Thyroid gland (tissue), 4 donors: ENCODE measurements at places on chromosomes 7 and 10. TPM values are rescaled to one million over a fixed set of nuclear protein-coding genes. Genes with fewer than 3 reads are reported as not detected.

DNA sequence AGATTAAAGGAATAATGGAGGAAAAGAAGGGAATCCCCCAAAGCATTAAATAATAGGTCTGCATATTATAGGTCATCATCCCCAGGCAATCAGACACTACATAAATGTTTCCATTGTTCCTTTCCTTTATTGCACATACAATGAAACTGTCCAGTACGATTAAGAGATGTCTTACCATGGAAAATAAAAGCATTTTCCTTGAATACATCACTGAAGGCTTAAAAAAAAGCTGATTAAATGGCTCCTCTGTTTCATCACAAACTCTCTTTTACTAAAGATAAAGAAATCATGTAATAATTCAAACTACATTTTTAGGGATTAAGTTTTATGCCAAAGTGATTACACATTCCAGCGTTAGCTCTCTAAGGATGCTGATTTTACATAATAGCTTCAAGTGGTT lies 316.0 kb downstream of the AGMO start:
- DNase-seq = no peak

The SCART1 gene
- 3.8 TPM for total RNA-seq

GRCh38 chr7:139081584-139081983 lies 27.9 kb downstream of the ZC3HAV1 start:
- DNase-seq = no peak

- peak; percentile 80 for DNase-seq
These were observed 155.5 kb upstream of the LYZL2 start for GRCh38 chr10:30784897-30785605.

The LIPF gene
- not detected for total RNA-seq

DNA sequence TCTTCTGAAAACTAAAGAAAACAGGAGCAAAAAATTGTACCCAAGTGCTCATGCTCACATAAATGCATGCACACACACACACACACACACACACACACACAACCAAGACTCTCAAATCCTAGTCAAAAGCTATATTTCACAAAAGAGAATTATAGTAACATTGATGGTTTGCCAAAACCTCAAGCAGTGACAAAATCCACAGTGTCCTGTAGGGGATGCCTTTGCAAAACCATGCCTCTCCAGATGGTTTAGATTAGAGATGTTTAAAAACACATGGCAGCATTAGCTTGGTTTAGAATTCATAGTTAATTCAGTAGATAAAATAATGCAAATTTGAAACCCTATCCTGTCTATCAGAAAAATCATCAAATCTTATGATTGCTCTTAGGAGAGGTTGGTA lies 232.2 kb downstream of the DYNC1I1 start:
- DNase-seq = no peak

The VWDE gene
- total RNA-seq = 15.1 TPM

GRCh38 chr7:139153832-139154231 lies 44.3 kb upstream of the ZC3HAV1 start:
- no peak for DNase-seq

DNA sequence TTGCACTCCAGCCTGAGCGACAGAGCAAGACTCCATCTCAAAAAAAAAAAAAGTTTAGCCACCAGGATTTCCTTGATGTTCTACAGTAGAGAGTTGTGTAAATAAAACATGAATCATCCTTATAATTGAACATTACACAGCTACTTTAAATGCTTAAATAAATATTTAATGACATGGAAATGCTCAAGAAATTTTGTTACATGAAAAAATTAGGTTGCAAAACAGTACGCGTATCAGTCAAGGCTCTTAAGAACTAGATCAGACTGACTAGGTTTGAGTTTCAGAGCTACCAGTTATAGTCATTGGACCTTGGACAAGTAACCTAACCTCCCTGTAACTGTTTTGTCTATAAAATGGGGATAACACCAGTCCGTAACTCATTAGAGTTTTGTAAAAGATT lies 38.7 kb upstream of the GSAP start:
- no peak for DNase-seq

The GLI3 gene
- total RNA-seq = 10.1 TPM

The WEE2 gene
- not detected for total RNA-seq

DNA sequence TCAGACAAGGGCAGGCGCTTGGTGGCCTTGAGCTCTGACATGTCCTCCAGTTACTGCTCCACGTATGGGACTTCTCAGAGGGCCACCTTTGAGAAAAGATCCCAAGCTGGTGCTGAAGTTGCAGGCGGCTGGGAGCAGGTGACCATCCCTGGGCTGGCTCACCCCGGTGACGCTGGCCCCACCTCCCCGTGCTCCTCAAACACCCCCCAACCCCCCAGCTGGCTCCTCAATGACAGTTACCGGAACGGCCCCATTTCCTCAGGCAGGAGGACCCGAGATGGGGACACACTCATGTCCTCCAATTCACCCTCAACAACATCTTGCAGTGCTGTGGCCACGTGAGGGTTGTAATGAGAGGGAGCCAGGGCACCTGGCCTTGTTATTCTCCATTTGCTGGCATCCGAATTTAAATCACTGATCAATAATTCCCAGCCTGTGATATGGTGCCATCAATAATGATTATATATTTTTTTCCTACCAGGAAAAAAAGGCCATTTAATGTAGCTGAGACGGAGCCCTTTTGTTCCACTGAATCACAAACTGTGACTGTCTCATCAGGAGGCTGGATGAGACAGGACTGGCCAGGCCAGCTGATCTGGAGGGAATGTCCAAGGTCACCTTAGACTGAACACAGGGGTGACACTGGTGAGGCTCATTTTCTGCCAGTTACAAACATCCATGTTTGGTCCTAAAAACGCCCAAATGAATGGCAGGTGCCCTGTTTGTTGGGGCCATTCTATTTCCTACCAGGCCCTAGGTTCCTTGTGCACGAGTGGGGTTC lies 64.5 kb downstream of the CHST15 start:
- DNase-seq = no peak

The UPK3B gene
- 10.8 TPM for total RNA-seq

DNA sequence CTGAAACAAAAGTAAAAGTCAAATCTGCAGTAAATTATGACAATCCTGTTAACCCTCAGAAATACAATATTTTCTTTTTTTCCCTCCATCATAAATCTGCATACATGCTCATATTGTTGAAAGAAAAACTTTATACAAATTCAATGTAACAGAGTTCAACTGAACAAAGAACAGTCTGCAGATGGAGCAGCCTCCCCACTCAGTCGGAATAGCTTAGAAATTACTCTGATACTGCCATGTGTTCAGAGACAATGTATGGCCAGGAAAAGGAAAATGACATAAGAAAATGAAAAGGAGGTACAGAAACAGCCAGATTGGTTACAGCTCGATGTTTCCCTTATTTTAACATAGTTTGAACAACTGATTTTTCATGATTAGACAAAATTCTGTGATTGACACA lies 651.9 kb upstream of the COBL start:
- no peak for DNase-seq

DNA sequence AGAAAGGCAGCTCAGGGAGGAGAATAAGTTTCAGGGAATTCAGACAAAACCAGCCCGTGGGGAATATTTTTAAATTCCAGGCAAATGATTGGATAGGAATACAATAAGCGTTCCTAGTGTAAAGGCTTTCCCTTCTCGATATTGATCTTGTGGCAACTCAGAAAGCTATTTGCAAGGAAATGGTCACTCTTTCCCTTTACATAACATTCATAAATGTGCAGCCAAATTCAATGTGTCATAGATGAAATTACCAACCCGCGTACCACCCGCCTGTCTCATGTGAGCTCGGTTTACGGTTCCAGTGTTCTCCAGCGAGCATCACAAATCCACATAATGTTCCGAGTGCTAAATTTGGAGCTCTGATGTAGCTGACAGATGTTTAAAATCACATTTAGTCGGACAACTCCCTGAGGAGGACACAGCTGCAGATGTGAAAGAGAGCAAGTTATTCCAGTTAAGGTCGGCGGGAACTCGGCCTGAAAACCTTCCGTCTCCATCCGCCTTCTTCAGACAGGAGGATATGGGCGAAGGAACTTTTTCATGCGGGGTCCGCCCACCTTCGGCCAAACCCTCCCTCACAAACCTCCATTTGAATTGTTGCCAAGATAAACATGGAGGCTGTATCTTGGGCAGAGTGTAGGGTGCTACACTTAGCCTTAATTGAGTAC lies 327.0 kb downstream of the RNLS start:
- DNase-seq = no peak

- DNase-seq = no peak
These were observed 336.6 kb upstream of the MEOX2 start for GRCh38 chr7:16023046-16023445.

DNA sequence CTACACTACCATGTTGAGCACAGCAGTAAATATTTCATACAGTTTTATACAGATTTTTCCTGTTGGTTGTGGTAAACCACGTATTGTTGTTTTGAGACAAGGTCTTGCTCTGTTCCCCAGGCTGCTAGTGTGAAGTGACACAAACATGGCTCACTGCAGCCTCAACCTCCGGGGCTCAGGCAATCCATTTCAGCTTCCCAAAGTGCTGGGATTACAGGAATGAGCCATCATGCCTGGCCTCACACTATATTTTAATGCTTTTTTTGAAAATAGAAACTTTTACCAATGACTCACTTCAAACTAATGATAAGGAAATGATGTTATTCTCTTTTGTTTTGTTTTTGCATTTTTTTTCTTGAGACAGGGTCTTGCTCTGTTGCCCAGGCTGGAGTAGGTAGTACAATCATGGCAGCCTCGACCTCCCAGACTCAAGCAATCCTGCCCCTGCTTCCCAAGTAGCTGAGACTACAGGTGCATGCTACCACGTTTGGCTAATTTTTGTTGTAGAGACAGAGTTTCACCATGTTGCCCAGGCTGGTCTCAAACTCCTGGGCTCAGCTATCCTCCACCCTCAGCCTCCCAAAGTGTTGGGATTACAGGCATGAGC lies 210.6 kb downstream of the TPST1 start:
- no peak for DNase-seq

DNA sequence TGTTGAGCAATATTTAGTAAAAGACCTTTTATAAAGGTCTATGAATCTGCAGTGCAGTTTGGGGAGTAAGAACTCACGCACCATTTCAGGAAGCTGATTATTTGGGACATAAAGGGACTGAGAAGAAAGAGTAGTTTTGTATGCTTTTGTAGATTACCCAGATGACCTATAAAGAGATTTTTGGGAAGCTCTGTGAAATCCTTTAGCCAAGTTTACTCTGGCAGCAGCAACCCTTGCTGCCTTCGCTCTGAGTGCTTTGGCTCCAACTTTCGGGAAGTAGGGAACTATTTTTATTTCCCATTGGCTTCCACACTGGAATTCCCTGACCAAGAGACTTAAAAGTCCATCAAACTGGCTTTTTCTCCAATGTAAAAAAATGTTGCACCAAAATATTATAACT lies 1110.1 kb upstream of the PHF14 start:
- DNase-seq = no peak

The CADPS2 gene
- 33.1 TPM for total RNA-seq

The OR6V1 gene
- not detected for total RNA-seq

The OR13A1 gene
- not detected for total RNA-seq

GRCh38 chr7:157602156-157602555 lies 265.4 kb downstream of the DNAJB6 start:
- DNase-seq = no peak

DNA sequence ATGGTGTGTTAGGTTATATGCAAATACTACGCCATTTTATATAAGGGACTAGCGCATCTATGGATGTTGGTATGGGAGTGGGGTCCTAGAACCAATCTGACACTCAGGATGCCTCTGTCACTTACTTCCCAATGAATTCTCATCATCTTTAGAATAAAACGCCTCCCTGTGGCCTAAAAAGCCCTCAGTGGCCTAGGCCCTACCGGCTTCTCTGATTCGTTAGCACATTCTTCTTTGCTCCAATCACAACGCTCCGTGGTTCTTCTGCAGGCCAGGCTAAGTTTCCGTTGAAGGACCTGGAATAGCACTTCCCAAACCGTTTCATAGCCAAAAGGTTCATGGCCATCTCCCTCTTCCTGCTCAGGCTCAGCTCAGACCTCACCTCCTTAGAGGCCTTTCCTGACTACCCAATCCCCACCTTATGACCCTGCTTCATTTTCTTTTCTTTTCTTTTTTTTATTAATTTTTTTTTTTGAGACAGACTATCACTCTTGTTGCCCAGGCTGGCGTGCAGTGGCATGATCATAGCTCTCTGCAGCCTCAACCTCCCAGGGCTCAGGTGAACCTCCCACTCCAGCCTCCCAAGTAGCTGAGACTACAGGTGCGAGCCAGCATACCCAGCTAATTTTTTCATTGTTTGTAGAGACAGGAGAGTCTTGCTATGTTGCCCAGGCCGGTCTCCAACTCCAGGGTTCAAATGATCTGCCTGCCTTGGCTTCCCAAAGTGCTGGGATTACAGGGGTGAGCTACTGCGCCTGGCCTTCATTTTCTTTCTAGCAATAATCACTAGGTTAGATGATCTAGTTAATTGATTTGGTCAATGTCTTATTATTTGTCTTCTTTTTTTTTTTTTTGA lies 24.5 kb upstream of the YWHAG start:
- no peak for DNase-seq

DNA sequence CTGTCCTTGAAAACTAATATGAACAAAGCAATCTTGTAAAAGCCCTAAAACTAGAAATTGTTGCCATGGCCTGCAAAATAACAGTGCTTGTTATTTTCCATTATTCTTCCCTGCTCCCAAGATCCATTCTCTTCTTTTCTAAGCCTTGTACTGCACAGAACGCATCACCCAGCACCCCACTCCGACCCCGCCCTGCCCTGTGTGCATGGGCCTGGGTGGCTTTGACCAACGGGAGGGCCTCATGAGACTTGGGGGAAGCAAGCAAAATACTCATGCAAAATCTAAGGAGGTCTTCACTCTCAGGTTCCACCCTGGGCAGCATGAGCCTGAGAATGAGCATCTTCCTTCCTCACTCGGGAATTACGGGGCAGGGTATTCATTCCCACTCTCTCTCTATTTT lies 32.4 kb downstream of the NPY start:
- DNase-seq = no peak

- DNase-seq = no peak
These were observed 61.0 kb downstream of the DIP2C start for GRCh38 chr10:628386-629045.

DNA sequence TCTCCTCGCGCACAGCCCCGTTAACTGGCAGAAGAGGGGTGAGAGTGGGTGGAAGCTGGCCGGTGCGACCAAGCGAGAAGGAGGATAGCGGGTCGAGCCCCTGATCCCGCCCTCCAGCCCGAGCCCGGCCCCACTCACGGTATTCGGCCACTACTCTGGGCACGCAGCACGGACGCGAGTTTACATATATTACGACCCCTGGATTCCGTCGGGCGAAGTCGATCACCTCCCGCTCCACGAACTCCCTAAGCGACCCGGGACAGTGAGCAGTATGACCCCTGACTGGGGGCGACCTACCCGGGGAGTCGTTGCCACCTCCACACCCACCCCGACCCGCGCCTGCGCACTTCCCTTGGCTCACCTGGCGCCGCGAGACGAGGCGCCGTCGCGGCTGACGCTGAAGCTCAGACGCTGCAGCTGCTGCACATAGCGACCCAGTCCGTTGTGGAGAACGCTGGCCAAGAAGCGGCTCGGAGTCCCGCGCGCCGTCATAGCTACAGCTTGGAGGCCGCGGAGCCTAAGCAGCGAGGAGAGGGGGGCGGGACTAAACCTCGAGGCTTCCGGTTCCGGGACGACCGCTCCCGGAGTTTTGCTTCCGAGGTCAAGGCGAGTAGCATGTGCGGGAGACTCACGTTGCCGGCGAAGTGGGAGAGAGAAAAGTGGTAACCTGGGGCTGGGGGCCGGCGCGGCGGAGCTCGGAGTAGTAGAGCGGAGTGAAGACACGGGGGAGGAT lies at the start of the genes MRPL43 and TWNK:
Gene MRPL43, minus strand, starts transcription at position 546 of the 733 bp plus-strand sequence. Its CDS starts 54 bp downstream, at position 492.
Gene TWNK, plus strand, starts transcription at position 592 of the 733 bp plus-strand sequence. CDS start 668 bp downstream, outside the sequence.
- DNase-seq = peak; percentile 83

- peak; percentile 82 for DNase-seq
These were observed 13.0 kb upstream of the TRPV6 start for GRCh38 chr7:142898377-142899170.

- no peak for DNase-seq
These were observed 110.9 kb upstream of the INSYN2A start for GRCh38 chr10:127307338-127307737.

The SHH gene
- not detected for total RNA-seq
